ENCODE measurements at places on chromosomes 3 and 15. TPM values are rescaled to one million over a fixed set of nuclear protein-coding genes. Genes with fewer than 3 reads are reported as not detected.

Gene CHL1
- not detected for total RNA-seq

Gene SYNM
- 8.4 TPM for total RNA-seq

Gene HTR3E
- total RNA-seq: not detected

Gene CFAP100
- not detected for total RNA-seq

Gene PLXND1
- 91.8 TPM for total RNA-seq

Gene WNT7A
- not detected for total RNA-seq

Gene FRMD5
- 1.3 TPM for total RNA-seq

Data from fibroblast of villous mesenchyme (primary cell).